ENCODE measurements at places on chromosomes 3 and 15.

GRCh38 chr3:190001426-190001825 lies 119.3 kb downstream of the P3H2 start:
- no peak for DNase-seq

DNA sequence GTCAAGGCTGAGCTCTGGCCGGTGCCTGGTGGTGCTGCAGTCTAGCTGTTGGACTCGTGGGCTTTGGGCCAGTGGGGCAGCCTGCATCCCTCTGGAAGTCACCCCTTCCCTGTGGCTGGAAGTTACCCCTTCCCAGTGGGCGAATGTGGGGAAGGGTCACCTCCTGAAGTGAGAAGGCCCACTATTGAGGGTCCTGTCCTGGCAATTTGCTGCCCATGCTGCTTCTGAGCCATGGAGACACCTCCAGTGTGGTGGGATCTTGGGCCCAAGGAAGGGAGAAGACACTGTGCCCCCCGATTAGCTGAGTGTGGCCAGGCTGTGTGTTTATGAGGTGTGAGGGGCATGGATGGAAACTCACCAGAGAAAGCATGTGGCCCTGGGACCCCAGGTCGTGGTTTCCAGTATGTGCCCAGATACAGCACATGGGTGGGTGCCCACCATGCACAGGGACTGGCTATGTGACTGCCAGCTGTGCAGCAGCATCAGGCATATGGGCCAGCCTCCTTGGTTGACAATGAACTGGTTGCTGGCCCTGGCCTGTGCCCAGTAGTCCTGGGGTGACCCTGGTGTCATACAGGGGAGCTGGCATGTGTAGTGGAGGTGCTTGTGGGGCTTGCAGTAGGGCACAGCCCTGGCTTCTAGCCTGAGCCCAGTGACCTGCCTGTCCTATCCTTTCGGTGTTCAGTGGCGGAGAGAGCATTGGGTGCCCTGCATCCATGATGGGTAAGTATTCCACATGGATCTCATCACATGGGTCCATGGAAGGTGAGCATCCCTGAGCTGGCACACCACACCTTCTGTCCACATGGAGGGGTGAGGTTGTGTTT lies 221.2 kb downstream of the SNRPN start:
- DNase-seq: peak; percentile 16

- no peak for DNase-seq
Measured at GRCh38 chr3:188568736-188569135, 414.8 kb downstream of the LPP start.

DNA sequence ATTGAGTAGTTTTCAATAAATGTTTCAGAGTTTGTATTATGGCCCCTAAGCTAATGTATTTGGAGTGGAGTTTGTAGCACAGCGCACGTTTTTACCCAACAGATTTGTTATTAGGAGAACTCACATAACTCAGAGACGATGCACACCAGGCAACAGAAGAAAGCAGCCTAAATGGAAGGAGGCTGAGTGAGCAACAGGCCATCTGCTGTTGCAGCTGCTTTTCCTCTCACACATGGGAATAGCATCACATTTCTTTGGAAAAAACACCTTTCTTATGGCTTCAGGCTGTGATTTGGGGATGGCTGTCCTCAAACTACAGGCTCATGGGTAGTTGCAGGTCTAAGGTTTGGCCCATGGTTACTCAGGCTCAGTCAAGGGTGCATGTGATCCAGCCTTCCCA lies 469.3 kb upstream of the MCTP2 start:
- DNase-seq: no peak

DNA sequence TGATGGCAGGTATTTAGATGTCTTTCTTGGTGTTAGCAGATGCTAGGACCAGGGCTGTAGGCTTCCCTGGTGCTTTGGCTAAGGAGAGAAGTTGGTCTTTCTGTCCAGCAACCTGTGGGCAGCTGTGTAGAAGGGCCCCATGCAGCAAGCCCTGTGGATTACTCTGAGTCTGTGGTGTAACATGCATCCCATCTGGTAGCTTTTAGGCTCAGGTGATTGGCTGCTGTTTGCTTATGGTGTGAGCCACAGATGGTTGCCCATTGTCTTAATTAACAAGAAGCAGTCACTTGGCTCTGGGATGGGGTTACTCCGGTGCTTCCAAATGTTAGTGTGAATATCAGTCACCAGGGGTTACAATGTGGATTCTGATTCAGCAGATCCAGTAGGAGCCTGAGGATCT lies 368.6 kb upstream of the C2CD4B start:
- no peak for DNase-seq

- no peak for DNase-seq
Measured at GRCh38 chr3:13492976-13493866, 13.1 kb downstream of the HDAC11 start.

GRCh38 chr3:126965526-126966080 lies 17.3 kb upstream of the PLXNA1 start:
- DNase-seq: no peak

- no peak for DNase-seq
Measured at GRCh38 chr3:16104156-16104555, 70.3 kb upstream of the GALNT15 start.

GRCh38 chr15:85780225-85780985 lies 14.3 kb downstream of the KLHL25 start:
- DNase-seq: no peak

DNA sequence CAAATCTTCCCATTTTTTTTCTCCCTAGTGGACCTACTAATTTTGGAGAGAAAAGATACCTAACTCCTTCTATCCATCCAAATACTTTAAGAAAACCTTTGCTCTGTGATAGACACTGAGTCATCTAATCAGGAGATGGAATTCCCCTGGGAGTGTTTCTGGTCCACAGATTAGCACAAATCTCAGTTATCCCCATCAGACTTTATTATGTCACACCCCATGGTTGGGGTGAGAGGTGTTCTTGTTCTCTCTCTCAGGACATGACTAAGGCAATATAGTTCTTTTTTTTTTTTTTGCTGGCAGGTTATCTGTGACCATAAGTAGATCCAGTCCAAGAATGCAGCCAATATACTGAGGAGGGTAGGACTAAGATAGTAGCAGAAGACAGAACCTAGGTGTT lies 15.8 kb downstream of the SLC9A9 start:
- no peak for DNase-seq

- DNase-seq: no peak
Measured at GRCh38 chr3:130539005-130539404, 22.0 kb downstream of the COL6A6 start.

DNA sequence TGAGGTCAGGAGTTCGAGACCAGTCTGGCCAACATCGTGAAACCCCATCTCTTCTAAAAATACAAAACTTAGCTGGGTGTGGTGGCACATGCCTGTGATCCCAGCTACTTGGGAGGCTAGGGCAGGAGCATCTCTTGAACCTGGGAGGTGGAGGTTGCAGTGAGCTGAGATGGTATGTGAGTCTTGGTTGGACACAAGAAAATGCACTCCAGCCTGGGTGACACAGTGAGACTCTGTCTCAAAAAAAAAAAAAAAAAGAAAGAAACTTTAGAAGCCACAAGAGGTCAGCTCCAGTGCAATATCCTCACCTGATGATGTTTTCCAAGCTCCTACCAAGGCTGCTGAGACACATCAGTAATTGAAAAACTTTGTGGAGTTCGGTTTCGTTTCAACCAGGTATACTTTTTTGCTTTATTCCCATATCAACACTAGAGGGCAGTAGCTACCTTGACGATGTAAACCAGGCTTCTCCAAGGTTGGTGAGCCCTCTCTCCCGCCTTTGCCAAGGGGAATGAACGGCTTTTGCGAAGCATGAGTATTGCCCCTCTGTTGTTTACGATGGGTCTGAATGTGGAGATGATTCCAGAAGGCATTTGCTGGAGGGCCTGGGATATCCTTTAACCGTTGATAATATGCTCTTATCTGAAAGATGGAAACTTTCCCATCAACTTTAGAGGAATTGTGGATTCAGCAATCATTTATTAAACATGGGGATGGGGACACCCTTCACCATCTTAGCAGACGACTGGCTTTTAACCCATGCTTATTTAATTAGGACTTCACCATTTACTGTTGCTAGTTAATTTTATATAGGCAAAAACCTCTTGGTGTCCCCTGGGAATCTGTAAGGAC lies 202.8 kb downstream of the SV2B start:
- peak; percentile 25 for DNase-seq

GRCh38 chr3:14424711-14425580 lies 22.5 kb downstream of the SLC6A6 start:
- peak; percentile 54 for DNase-seq

DNA sequence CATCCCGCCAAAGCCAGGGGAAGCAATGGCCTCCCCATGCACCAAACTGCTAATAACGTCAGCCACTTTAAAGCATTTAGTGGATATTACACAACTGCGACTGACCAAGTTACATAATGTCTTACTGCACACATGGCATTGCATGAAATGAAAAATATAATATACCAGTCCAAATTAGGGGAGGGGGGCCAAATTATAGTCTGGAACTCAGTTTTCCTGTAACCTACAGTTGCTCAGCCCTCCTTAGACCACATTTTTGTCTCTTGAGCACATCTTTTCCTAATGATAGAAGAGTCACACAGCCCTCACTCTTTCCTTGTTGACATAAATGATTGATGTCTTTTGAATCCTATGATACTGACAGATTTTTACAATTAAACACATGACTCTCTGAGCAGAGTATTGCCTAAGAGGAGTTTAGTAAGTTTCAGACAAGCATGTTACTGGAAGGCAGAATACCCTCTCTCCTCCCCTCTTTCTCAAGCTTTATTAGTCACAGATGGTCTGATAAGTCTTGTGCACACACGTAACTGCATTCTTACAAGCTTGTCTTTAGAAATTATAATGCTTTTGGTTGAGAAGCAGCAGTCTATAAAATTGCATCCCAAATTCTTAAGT lies 1.1 kb upstream of the PLD1 start:
- no peak for DNase-seq

DNA sequence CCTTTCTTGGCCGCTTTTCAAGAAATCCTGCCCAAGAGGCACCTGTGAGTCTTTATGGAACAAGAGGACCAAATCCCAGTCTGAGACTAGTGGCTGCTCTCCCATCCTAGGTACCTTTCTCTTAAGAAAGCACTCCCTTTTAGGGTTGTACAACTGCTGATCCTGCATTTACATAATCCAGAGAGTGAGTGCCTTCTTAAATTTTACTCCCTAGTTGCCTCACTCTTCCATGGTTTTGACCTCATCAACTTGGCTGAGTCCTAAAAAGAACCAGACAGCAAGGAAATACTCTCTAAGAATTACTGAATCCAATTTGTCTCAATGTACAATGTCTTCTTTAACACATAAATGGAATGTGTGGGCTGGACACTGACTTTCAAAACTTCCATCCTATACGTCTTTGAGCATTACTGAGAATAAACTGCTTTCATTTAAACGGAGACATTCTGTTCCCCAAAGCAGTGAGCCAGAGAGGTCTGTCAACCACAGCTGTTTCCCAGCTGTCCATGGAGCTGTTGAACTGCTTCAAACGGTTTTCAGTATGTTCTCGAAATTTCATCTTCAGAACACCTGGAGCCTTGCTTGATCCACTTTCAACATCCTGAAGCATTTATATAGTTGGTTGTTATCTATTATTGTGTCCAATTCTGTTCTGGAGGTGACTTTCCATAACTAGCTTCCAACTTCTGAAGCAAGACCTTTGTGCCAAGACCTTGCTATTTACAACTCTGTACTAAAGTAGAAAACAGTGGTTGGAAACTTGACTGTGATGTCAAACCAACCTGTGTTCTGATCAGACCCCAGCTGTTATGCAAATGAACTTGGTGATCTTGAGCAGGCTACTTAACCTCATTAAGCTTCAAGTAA lies 179.1 kb downstream of the SLC9A9 start:
- DNase-seq: no peak

DNA sequence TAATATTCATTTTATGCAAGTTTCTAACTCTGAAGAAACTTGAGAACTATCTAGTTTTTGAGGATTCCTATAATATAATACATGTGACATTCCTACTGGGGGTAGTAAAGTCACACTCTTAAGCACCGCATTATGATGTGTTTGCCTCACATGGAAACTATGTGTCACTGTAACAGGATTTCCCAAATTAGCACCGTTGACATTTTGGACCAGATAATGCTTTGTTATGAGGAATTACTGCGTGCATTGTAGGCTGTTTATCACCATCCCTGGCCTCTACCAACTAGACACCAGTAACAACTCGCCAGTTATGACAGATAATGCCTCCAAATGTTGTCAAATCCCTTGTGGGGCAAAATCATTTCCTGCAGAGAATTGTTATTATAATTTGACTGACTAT lies 267.8 kb downstream of the RAP2B start:
- no peak for DNase-seq

DNA sequence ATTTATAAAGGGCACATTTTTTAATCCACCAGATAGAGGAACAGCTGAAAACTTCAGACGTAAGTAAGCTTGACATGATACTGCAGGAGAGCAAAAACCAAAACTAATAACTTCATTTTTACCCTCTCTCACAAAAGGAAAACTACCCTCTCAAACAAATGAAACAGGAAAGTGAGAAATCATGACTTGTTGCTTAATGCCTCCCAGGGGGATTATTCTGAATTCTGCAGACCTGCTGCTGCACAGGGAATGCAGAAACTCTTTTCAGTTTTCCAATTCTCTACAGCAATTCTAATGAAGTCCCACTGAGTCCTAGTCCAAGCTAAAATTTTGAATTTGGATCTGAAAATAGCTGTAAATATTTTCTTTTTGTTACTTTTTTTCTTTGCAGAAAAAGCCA lies 637.1 kb upstream of the CCDC54 start:
- DNase-seq: no peak

GRCh38 chr3:120344349-120344748 lies 4.8 kb downstream of the LRRC58 start:
- DNase-seq: no peak

GRCh38 chr15:86362555-86362954 lies 282.9 kb downstream of the AGBL1 start:
- no peak for DNase-seq

GRCh38 chr15:30921106-30921505 lies 17.4 kb downstream of the FAN1 start:
- DNase-seq: no peak

- DNase-seq: no peak
Measured at GRCh38 chr3:55935241-55935640, 448.1 kb upstream of the WNT5A start.

DNA sequence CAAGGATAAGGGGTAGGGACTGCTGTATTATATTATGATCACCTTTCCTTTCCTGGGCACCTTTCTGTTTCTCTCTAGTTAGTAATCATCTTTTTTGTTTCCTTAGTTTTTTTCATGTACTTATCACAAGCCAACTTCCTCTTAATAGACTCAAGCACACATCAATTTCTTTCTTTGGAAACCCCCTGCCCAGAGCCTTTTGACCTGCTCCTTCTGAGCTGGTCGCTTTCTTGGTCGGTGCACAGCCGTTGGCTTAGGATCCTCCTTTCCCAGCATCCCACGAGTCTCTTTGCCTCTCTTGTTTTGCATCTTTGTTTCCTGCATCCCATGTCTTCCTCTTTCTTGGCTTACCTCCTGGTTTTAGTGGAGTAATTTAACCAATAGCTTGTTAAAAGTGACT lies 26.9 kb downstream of the GASK1A start:
- no peak for DNase-seq

GRCh38 chr3:77815467-77815866 lies 775.6 kb downstream of the ROBO2 start:
- DNase-seq: no peak
